Foreskin keratinocyte (primary cell): ENCODE measurements at places on chromosomes 12 and 14.

DNA sequence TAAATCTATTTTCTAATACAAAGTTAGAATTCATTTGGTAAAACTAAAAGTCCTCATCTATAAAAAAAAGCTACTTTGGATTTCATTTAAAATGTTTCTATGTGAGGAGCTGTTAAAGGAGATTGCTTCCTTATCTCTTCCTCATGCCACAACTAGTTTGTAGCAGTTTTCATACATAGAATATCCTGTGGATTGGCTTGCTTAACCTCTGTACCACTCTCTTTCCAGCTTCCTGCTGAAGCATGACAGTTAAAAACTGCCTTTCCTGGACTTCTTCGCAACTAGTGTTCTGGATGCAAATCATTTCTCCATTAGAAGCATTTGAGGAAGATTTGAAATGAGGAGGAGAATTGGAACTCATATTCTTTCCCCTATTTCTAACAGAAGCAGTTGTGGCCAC, 49.6 kb downstream of the ST8SIA1 start:
- no peak for DNase-seq

GRCh38 chr12:7751394-7751793, 4.2 kb upstream of the CLEC4C start:
- DNase-seq = no peak

GRCh38 chr12:47097276-47097896, 17.6 kb upstream of the AMIGO2 start:
- DNase-seq = no peak

DNA sequence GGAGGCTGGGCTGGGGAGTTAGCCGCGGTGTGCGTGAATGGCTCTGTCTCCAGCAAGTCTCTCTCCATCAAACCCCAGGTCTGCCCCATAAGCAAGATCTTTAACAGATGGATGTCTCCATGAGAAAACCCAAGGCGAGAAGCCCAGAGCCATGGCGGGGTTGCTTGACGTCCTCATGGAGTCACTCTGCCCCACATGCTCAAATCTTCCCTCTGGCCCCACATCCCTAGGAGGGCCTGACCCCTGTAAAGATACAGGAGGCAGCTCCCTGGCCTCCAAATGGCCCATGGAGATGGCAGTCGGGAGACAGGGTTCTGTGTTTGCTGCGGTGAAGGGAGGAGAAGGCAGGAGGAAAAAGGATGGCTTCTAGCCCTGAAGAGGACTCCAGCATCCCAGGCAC, 49.3 kb downstream of the C14orf132 start:
- DNase-seq = no peak

GRCh38 chr12:6044082-6044481, 80.4 kb downstream of the VWF start:
- DNase-seq = peak; percentile 63

DNA sequence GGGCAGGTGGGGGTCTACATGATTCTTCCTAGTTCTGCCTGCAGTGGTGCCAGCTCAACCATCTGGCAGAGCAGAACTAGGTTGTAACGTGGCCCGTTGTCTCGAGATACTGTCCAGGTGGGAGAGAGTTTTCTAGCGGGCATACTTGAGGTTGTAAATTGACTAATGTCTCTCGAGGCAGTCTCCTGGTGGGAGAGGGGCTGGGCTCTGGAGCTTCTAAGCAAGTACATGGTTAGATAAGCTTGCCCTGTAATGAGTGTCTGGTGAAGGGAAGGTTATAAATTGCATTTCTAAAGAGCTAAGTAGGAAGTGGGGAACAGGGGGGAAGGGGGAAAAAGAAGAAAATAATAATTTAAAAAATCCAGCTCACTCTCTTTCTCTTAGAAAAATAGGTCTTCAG, 18.1 kb downstream of the BDKRB1 start:
- DNase-seq = no peak

DNA sequence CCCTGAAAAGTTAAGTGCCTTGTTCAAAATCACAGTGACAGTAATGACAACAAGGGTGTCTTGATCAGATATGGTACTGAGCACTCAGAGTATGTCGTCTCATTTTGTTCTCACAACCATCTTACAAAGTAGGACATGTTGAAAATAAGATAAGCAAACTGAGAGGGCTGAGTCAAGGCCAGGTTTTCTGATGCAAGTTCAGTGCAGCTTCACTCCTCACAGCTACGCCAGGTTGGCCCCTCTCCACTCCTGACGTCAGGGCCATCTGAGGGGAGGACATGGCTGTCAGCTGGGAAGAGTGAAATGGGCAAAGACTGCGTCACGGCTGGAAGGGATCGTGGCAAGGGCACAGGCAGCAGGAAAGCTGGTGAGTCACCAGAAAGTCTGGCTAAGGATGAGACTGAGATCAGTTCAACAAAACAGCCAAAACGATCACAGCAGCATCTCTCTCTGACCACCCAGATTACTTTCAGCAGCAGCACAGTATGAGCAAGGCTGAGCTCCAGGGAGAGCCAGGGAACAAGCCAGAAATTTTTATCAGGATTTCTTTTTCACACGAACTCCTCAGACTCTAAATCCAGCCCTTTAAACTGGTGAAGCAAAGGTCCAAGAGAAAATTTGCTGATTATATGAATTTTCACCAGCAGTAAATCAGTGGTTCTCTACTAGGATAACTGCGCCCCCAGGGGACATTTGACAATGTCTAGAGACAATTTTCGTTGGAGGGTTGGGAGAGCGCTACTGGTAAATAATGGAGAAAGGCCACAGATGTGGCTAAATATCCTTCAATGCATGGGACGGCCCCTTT, 297.9 kb upstream of the AMIGO2 start:
- peak; percentile 86 for DNase-seq

DNA sequence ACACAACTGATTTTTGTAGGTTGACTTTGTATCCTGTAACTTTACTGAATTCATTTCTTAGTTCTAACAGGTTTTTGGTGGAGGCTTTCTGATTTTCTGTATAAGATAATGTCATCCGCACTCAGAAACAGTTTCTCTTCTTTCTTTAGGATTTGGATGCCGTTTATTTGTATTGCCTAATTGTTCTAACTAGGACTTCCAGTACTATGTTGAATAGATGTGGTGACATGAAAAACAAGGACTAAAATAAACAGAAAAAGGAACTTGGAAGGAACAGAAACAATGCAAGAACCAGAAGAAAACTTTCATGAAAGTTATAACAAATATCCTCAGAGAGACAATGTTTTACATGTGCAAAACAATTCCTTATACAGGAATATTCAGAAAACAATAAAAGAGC, 100.3 kb downstream of the GTF2A1 start:
- no peak for DNase-seq

GRCh38 chr14:89409961-89410360, 7.1 kb downstream of the FOXN3 start:
- DNase-seq = no peak

- DNase-seq = no peak
Observed at GRCh38 chr14:68364792-68365192, 428.1 kb downstream of the ZFP36L1 start.

GRCh38 chr14:64965356-64966000, 6.7 kb downstream of the RAB15 start:
- no peak for DNase-seq

DNA sequence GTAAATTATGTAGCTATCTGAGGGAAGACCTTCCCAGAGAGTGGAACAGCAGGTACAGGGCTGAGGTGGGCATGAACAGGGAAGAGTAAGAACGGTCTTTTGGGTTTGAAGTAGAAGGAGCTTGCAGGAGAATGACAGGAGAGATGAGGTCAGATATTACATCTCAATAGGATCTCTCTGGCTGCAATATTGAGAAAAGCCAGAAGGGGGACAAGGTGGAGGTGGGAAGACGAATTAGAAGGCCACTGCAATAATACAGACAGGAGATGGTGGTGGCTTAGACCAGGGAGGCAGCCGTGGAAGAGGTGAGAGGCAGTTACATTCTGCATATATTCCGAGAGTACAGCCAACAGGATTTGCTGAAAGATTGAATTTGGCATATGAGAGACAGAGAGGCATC, 310.2 kb downstream of the APAF1 start:
- DNase-seq = no peak

- no peak for DNase-seq
Observed at GRCh38 chr12:127101076-127101475, 1165.9 kb upstream of the TMEM132C start.

DNA sequence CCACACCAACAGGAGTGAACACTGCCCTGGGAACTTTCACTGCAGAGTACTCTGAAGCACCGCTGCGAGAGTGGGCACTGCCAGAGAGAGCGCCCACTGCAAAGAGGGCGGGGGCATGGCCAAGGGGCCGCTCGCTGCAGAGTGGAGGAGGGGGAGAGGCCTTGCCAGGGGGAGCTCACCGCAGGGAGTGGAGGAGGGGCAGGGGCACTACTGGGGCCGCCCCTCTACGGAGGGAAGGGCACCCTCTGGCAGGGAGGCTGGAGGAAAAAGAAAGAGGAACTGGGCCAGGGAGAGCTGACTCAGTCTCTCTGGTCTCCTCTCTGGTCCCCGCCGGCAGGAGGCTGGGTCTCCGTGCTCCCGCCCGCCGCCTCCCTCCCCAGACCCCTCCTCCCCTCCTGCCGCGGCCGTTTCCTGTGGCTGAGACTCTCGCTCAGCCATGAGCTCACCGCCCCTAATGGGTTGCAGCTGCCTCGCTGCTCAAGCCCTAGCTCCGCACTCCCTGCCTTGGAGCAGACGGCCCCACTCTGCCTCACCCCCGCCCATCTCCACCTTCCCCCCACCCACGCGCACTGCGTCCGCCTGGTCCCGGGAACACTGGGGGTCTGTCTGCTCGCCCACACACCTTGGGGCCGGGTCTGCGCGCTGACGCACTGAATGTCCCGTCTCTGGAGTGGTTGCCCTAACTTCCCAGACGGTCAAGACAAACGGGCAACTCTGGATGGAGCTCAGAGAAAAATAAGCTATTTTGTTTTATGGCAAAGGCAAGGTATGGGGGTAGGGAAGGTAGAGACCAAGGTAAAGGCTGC, 1.3 kb downstream of the ARHGEF40 start:
- peak; percentile 64 for DNase-seq

DNA sequence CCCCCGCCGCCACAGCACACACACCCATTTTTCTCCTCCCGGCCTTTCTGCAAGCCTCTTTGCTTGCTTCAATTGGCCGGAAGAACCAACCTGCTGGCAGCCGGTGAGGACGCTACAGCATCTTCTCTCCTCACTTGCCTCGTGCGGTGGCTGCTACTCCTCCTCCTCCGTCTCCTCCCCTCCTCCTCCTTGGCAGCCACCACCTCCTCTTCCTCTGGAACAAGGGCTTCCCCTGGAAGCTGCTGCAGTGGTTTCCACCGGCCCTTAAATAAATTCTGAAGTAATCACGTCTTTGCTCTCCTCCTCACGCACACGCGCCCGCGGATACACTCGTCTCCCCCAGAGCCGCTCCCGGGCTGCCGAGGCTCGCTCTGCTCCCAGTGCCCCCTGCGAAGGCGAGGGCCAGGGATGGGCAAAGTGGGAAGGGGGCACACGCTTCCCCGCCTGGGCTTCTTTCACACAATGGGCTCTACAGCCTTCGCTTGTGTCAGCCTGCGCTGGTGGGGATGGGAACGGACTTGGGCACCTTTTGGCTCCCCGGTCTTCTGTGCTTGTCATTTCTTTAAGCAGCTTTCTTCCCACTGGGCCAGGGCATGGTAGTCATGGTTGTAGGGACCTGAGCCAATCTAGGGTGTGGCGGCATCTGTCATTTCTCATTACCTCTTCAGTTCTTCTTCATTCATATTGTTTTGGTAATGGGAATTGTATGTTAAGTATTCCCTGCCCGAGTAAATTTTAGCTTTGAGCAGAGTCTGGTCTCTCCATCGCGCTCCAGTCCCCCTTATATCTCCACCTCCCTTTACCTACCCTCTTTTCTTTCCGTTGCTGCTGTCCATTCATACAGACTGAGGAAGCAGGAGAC, at the start of gene PPFIA2:
Gene PPFIA2 (minus strand): TSS at position 161 of the 862 bp plus-strand sequence.
- peak; percentile 3 for DNase-seq

- no peak for DNase-seq
Observed at GRCh38 chr12:24049728-24050127, 100.3 kb upstream of the SOX5 start.

GRCh38 chr12:113407931-113408600, 4.4 kb upstream of the SDS start:
- DNase-seq = no peak

DNA sequence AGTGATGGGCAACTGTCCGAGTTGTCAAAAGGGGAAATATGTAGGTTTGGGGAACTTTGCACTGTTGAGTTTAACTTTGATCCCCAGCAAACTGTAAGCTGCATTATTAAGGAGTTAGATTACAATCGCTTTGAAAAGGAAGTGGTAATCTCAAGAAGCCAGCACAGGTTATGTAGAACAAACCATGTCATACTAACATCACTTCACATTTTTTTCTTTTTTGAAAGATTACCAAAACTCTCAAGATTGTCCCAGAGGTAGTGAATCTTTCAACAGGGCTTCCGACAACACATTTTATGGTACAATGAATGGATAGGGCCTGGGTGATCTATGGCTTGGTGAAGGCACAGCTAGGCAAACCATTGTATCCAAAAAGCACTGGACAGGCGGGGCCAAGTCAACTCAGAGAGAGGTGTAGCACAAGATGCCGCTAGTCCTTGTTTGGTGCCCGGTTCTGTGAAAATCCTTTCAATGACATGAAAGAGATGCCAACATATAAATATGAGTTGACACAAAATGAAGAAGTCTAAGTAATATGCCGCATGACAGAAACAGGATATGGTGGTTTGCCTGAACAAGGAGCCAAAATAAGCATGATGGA, 24.3 kb upstream of the PARP11 start:
- no peak for DNase-seq

GRCh38 chr12:31860401-31860800, 98.8 kb upstream of the RESF1 start:
- no peak for DNase-seq

GRCh38 chr14:38947343-38947742, 155.7 kb downstream of the SEC23A start:
- no peak for DNase-seq

DNA sequence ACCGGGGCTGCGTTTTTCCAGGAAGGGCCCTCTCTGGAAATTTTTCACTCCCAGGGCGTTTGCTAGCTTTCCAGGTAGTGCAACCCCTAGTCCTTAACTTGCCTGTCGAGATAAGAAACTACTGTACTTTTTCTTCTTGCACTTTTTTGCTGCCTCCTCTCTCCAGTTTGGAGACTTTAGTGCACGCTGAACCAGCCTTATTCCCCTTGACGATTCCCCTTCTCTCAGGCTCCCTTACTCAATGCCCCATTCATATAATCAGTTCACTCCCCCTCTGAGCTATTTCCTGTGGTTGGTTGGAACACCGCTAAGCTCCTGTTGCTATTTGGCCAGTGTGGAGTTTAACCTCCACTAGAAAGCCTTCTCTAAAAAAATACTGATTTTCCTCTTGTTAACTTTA, 682 bp downstream of the CREBL2 start:
- DNase-seq = peak; percentile 45

- no peak for DNase-seq
Observed at GRCh38 chr14:77053046-77053841, 24.7 kb upstream of the IRF2BPL start.

DNA sequence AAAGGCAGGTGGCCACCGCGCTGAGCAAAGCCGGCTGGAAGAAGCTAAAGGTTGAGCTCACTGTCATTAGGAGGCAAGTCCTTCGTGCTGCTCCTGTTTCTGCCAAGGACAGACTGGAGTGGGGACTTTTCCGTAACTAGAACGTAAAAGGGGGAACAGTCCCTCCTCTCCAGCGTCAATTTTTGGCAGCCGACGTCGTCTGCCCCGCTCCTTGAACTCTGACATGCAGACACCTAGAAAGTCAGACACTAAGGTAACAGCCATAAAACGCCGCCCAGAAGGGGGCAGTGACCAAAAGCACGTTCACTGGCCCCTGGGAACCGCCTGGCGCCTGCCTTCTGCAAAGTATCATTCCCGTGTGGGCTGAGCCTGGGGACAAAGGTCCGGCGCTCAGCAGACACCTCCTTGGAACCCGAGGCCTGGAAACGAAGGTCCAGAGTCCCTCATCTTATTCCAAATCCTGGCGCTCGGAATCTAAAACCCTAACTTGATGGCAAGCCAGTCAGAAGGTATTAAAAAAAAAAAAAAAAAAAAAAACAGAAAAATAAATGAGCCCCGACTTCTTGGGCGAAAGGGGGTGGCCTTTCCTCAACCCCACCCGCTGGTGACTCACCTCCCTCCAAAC, 1.1 kb upstream of the LRP1 start:
- no peak for DNase-seq
